ENCODE measurements at places on chromosomes 3 and 15. TPM values are rescaled to one million over a fixed set of nuclear protein-coding genes. Genes with fewer than 3 reads are reported as not detected.

Gene GOLGA6D
- not detected for total RNA-seq

Gene SERINC4
- 0.44 TPM for total RNA-seq

GRCh38 chr15:73838831-73839426 lies 34.4 kb upstream of the TBC1D21 start:
- peak; percentile 85 for DNase-seq
- H3K27me3 ChIP-seq = peaks cover 11% of the 10 kb centered on the region
- peak overlapping the region; percentile 71 for H3K27ac ChIP-seq
- H3K4me1 ChIP-seq = peaks cover 13% of the 10 kb centered on the region
- no peak overlapping the region for H3K4me3 ChIP-seq
- H3K36me3 ChIP-seq = no peaks in the 10 kb centered on the region

GRCh38 chr15:95853350-95853749 lies 477.1 kb upstream of the NR2F2 start:
- no peak for DNase-seq
- no peaks in the 10 kb centered on the region for H3K36me3 ChIP-seq
- H3K4me3 ChIP-seq = no peak overlapping the region
- no peaks in the 10 kb centered on the region for H3K4me1 ChIP-seq

- no peak overlapping the region for H3K4me3 ChIP-seq
- no peaks in the 10 kb centered on the region for H3K4me1 ChIP-seq
- no peak overlapping the region for H3K27ac ChIP-seq
- no peaks in the 10 kb centered on the region for H3K36me3 ChIP-seq
- DNase-seq = no peak
Measured at GRCh38 chr15:95693917-95694316, 636.6 kb upstream of the NR2F2 start.

Measured in left ventricle myocardium inferior (tissue), 1 donor.